ENCODE measurements at places on chromosomes 5 and 9.

GRCh38 chr5:83720836-83721537, at the start of gene HAPLN1:
TSS of gene HAPLN1 (minus strand) at chr5:83720855. CDS start at chr5:83673523, 47,332 bp downstream.
- DNase-seq: peak; percentile 75

DNA sequence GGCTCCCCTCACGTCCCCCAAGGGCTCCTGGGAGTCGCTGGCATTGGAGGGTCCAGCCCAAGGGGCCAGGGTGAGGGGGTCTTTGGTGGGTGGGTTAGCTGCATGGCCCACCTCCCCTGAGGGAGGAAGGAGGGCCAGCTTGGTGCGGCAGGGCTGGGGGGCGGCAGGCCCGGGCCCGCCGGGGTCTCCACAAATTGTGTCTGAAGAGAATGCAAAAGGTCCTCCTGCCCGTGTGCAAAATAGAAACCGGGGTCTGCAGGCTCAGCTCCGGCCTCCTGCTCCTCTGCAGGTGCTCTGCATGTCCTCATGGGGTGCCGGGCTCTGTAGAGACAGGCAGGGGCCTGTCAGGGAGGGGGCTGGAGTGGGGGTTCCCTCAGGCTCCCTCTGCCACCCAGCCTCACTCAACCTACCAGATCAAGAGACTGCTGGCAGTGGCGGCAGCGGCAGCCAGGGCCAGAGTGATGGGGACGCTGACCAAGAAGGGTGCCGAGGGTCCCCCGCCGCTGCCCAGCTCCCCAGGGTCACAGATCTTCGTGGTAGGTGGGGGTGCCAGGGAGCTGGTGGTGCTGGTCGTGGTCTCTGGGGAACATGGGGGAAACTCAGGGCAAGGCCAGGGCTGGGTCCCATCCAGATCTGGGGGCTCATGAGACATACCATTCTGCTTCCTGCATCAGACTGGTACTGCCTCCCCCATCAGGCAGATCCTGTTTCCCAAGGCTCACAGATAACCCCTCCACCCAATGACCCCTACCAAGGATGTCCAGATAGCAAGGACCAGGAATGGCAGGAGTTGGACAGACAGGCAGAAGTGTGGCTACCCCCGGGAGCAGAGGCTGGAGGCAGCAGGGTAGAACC, 29.2 kb upstream of the ENHO start:
- DNase-seq: no peak

DNA sequence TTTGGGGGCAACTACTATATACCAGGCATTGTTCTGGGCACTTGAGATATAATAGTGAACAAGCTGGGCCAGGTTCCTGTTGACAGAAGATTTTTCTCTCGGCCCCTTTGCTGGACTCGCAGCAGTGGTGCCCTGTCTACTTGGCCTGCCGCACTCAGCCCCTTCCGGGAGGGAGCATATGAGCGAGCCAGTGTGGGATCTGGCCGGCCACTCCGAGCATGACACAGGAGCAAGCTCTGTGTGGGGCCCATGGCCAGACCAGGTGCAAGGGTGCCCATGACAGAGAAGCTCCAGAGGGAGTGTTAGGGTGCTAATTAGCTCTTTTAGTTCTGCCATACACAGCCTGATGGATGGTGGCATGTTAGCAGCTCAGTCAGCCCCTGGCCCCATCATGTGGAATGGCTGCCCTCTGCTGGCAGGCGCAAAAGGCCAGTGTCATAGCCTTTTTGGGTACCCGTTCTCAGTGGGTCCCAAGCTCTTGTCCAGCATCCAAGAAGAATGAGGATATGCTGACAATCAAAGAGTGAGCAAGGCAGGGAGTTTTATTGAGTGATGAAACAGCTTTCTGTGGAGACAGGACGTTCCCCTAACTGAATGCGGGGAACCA, 9.3 kb upstream of the KIF4B start:
- DNase-seq: no peak

DNA sequence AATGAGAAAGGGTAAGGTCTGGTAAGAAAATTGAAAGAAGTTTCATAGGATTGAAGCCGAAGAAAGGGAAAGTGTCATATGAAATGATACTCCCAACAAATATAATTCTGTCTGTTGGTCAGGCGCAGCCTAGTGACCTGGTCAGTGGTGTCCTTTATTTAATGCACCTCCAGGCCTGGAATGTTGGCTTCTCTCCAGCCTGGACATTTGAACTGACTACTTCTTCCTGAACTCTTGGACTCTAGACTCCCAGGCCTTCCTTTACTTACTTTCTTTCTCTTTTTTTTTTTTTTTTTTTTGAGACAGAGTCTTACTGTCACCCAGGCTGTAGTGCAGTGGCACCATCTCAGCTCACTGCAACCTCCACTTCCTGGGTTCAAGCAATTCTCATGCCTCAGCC, 1381.5 kb upstream of the WWC1 start:
- no peak for DNase-seq

DNA sequence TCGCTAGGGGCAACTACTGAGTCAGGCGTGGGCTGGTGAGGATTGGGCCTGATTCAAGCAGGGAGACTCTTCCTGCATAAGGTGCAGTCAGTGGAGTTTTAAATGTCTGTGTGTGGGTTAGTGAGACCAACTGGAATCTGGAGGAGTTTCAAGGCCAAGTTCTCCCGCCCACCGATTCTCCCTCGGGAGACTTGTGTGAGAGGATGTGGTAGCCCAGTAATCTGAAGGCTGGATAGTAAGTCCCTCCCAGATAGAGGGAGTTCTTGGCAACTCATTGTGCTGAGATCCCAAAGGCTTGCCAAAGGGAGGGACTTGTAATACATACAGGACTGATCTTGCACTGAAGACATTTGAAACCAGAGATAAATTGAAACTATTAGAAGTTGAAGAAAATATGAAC, 51.8 kb downstream of the WDR36 start:
- DNase-seq: peak; percentile 44

DNA sequence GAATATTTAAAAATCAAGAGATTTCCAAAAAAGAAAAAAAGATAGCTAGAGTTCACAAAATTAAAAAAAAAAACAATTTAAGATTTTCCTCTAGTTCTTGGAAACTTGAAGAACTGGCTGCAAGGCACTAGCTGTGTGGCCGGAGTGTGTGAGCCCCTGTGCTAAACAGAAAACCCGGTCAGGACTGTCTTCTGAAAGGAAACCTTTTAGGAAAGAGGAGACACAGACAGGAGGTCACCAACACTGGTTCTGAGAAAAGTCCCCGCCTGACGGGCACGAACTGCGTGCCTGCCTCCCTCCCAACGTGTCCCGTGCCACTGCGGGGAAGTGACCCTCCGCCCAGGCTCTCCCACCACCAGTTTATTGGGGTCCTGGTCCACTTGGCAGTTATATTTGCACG, 15.2 kb downstream of the TTF1 start:
- DNase-seq: no peak

- DNase-seq: no peak
Measured at GRCh38 chr9:134491196-134491835, 150.3 kb upstream of the COL5A1 start.

GRCh38 chr9:132235125-132235524, 73.3 kb downstream of the NTNG2 start:
- DNase-seq: no peak

DNA sequence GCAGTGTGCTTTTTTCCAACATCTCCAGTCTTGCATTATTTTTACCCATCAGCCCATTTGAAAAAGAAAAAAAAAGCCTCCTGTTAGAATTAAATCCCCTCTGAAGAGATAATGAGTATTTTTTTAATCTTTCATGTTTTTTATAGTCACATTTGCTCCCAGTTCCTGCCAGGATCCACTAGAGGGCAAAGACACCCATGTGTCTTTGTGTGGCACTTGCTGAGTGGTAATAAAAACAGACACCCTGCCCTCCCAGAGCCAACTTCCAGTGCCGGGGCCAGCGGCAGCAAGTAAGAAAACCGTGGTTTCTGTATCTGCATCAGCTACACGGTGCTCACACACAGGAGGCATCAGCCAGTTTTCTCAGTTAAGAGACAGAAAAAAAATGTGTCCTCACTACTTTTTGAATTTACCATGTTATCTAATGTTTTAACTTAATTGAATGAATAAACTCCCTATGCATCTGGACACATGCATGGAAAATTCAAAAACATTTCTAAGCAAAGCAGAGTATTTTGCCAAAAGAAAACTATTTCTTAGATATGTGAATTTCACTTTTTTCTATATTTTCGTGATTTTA, 70.2 kb upstream of the PLEKHG4B start:
- no peak for DNase-seq

- no peak for DNase-seq
Measured at GRCh38 chr9:108103046-108103693, 613.6 kb upstream of the KLF4 start.

DNA sequence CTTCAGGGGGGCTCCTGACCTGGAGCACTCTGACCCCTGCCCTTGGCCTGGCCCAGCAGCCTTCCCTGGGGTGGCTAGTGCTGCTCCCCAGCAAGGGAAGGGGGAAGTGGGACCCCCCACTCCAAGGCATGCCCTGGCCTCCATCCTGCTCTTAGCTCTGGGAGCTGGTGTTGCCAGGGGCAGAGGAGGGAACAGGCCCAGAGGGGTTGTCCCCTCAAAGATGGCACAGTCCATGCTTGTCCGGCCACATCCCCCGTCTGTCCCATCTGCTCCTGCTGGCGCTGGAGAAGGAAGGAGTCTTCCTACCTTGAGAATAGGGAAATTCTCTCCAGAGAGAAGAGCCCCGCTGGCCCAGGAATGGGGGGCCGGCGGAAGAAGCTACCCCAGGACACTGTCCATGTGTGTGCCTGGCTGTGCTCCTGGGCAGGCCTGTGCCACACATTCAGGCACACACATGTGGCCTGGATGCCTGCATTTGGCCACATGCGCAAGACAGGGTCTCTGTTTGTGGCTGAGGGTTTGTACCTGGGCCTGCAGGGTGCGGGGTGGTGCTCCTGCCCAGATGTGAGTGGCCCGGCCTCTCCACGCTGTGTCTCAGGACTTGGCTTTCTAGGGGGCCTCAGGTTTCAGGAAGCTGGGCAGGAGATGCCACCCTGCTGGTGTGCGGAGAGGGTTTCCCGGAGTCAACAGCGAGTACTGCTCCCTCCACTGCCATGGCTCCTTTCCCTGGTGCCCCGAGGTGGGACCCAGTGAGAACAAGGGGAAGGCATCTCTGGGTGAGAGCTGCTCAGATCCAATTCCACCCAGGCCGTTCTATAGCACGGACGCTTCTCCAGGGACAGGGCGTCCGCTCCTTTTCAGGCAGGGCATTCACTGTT, 247.1 kb downstream of the PBX3 start:
- DNase-seq: no peak

DNA sequence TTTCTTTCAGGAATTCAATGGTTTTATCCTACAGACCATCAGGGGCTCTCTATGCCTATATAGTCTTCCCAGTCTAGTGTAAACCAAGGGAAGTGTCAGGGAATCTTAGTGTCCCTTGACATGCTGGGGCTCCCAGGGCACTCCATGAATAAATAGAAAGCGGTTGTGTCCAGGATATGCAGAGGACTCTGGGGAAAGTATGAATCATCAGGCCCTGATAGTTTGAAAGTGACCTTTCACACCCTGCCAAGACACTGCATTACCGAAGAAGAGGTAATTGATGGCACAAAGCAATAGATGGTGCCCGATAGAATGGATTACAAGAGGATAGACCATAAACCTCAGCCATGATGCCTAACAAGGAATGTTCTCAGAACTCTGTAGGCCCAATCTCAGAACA, 163.3 kb upstream of the DAPK1 start:
- DNase-seq: no peak

DNA sequence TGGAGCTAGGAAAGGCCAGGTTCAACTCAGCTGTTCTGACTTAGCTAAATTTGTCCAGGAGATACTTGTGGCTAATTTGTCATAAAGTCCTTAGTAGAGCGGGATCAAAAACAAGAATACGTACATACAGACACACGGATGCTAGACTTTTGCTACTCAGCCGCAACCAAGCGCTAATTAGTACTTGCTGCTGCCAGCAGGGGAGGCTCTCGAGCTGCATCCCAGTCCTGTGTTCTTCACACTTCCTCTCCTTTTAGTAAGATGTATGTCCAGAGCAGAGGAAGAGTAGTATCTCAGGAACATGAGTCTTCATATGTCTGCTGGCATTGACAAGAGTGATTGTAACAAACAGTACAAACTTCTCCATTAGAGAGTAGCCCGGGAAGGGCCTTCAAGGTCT, 58.3 kb downstream of the CYFIP2 start:
- DNase-seq: no peak

- DNase-seq: no peak
Measured at GRCh38 chr5:44663991-44664710, 144.6 kb upstream of the MRPS30 start.

DNA sequence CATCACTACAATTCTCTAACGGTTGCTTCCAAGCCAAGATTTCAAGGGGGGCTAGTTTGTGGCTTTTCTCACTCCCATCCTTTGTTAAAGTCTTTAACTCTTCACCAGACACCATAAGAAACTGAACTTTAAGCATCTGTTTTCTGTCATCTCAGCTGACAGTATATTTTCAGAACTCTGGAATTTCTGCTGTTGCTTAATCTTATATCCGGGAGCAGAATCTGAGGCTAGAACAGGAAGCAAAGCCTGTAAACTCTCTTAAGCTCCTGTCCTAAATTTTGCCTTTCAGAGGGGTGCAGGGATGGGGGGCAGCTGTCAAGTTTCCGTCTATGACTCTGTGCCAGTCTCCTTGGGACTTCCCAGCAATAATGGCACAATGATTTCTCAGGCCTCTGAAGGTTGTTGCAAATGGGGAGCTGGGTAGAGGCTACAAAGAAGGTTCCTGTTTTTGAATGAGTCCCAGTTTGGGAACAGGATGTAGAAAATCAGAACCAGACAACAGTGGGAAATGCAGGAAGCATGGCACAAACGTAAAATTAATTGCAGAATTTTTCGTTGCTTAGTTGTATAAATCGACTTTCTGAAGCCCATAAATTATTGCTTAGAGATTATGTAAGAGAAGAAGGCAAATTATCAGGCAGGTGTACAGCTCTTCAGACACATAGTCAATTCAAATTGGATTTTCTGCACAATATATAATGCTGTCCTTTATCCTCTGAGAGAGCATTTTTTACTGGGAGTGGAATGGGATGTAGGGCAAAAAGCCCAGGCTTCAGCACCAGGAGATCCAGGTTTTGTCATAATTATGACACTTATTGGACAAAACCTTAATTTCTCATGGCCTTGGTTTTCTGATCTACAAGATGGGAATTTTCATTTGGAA, 430.9 kb downstream of the DMAC1 start:
- DNase-seq: peak; percentile 60

GRCh38 chr5:132298298-132299212, 4.4 kb downstream of the SLC22A4 start:
- no peak for DNase-seq

- peak; percentile 65 for DNase-seq
Measured at GRCh38 chr9:95793924-95794828, 81.3 kb upstream of the ERCC6L2 start.

- no peak for DNase-seq
Measured at GRCh38 chr9:94802793-94803192, 76.3 kb downstream of the AOPEP start.

DNA sequence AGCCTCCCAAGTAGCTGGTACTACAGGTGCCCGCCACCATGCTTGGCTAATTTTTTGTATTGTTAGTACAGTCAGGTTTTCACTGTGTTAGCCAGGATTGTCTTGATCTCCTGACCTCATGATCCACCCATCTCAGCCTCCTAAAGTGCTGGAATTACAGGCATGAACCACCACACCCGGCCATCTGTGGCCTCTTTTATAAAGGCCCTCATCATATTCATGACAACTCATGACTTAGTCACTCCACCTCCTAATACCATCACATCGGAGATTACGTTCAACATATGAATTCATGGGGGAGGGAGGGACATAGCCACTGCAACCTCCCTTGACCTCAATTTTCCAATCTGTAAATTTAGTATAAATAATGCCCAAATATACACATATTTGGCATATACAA, 27.2 kb upstream of the PLCXD3 start:
- DNase-seq: no peak
